RPMI8226 (cell line): ENCODE measurements at places on chromosomes 16 and 17.
A peak's percentile ranks its signal among the peaks of the same experiment; 100 is the strongest.

- no peak for DNase-seq
Observed at GRCh38 chr16:50288026-50288425, 21.7 kb downstream of the ADCY7 start.

GRCh38 chr17:78450696-78451345 is 72.4 kb downstream of the PGS1 start:
- DNase-seq: peak; percentile 21

DNA sequence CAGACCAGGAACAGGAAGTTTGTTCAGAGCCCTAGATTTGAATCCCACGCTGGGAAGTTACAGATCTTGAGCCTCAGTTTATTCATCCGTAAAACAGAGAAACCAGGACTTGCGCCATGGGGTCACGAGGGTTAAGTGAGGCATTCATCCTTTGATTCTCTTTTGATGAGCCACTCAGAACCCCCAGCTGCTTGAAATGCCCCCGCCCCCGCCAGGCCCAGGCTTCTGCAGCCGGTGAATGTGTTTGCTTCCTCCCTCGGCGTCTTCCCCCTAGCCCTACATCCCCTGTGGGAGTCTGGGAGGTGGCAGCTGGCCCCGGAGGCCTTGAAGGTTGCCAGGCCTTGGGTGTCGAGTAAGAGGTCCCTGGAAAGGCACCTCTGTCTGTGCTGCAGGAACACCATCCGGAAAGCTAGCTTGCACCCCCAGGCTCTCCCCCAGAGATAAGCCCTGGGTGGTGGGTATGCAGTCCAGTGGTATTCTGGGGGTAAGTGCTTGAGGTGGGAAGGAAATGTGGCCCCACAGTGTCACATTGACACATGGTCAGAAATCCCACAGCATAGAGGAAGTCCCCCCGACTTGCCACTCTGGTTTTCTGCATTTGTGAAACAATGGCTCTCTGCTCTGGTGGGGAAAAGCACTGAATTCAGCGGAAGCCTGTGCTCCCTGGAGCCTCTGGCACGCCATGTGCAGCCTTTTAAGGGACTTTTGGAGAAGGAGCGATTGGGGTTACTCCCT is 14.9 kb downstream of the IRF8 start:
- no peak for DNase-seq

GRCh38 chr16:58094026-58094425 is 35.2 kb downstream of the CFAP20 start:
- DNase-seq: no peak

DNA sequence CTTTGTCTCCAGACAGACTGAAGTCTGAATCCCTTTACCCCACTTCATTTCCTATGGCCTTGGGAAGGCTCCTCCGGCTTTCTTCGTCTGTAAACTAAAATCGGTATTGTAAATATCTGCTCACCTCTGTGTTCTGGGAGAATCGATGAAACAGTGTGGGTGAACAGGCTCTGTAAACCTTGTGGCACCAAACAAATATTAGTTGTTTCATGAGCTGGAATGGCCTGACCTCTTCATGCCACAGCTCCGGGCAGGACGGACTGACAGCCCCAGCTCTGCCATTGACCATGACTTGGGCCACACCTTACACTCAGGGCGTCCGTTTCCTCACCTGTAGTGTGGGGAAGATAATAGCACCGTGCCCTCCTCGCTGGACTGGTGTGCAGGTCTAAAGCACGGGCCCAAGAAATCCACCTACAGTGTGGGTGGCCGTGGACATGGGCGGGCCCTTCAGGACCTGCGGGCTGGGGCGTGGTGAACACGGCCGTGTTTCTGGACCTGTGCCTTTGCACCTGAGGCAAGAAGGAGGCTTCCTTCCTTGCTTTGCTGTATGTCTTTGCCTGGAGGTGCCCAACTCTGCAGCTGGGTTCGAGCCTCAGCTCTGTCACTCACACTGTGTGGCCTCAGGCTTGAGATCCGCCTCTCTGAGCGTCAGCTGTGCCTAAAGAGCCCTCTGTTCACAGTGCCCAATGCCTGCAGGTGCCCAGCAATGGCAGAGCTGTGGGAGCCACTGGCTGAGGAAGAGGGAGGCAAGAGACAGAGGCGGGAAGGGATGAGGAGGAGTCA is 6.1 kb upstream of the OSGIN1 start:
- no peak for DNase-seq

DNA sequence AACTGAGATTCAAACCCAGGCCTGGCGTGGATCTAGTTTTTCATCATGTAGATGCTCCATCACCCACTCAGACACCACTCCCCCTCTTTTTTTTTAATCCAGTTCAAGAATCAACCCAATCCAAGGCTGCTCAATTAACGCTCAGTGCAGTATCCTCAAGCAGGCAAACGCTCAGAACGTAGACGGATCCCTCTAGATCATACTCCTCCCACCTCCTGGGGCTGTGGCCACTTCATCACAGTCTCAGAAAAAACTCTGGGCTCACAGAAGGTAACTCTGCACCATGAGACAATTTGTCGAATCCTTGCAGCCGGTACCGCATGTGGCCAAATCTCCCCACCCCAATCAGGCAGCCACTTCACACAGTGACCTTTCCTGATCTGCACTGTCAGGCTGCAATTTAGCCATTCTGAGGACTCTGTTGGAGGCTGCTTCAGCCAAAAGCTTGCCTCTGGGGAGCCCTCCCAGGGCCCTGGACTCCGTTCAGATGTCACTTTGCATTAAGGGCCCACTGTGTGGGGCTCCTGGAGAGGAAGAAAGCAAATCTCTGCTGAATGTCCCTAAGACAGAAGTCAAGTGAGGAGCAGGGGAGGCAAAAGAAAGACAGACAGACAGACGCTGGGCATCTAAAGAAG is 183.5 kb downstream of the XYLT1 start:
- DNase-seq: no peak
